Thymus (tissue), 14 donors: ENCODE measurements at places on chromosomes 16 and 17. TPM values are rescaled to one million over a fixed set of nuclear protein-coding genes. Genes with fewer than 3 reads are reported as not detected.

The NACA2 gene
- 0.19 TPM for total RNA-seq

The SUPT6H gene
- total RNA-seq, result 21.2 TPM

The ALKBH5 gene
- total RNA-seq, result 58.3 TPM

The TP53TG3B gene
- not detected for total RNA-seq

The GRAPL gene
- 2.7 TPM for total RNA-seq

The MT1M gene
- total RNA-seq, result 0.28 TPM

The VMO1 gene
- total RNA-seq, result 2.7 TPM

The STH gene
- not detected for total RNA-seq

The GFOD2 gene
- 10.2 TPM for total RNA-seq

The RAB26 gene
- total RNA-seq, result 0.28 TPM

The C16orf95 gene
- 5.0 TPM for total RNA-seq

The MLX gene
- total RNA-seq, result 29.3 TPM

The KIF19 gene
- total RNA-seq, result 5.2 TPM

The CARD14 gene
- 0.38 TPM for total RNA-seq
